T-helper 17 cell (primary cell): ENCODE measurements at places on chromosomes 1 and 21.

DNA sequence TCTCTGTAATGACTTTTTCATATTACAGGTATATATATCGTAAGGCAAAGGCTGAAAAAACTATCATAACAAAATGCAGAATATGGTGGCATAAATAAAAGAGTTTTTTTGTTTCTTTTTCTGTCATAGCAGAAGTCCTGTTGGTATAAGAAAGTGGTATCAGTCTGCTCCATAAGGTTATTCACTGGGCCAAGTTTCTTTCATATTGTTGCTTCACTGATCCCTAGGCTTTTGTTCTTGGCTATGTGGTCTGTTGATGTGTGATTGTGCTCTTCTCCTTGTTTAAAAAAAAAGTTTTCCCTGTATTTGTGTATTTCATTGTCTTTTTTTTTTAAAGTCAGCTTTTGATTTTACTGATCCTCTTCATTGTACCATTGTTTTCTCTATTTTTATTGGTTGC lies 26.0 kb downstream of the PTBP2 start:
- DNase-seq = no peak

DNA sequence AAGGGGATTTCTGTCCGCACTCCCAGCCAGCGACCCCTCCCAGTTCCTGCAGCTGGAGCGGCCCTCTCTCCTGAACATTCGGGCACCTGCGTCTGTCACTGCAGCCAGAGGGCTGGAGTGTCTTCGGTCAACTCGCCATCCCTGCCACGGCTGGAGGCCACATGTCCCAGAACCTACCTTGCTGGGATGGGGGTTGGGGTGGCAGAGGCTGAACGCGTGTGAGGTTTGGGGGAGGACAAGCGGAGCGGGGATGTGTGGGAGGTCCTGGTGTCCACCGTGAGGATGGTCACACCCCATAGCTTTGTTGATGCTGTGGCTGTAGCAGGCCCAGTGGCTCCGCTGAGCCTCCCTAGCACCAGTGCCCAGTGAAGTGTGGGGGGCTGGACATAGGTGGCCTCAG lies 14.8 kb upstream of the C1orf174 start:
- no peak for DNase-seq

- DNase-seq = no peak
Measured at GRCh38 chr1:236753516-236753915, 41.6 kb upstream of the MTR start.

GRCh38 chr1:113983391-113983790 lies 4.1 kb downstream of the OLFML3 start:
- no peak for DNase-seq

- no peak for DNase-seq
Measured at GRCh38 chr21:31218830-31219608, 125.0 kb downstream of the TIAM1 start.

GRCh38 chr1:25832336-25833037 lies 12.7 kb downstream of the MTFR1L start:
- DNase-seq = no peak

- DNase-seq = no peak
Measured at GRCh38 chr1:246324711-246325110, 182.4 kb downstream of the SMYD3 start.

GRCh38 chr1:4045397-4046010 lies 145.4 kb upstream of the C1orf174 start:
- DNase-seq = no peak

GRCh38 chr21:43948740-43949498 lies 63.2 kb upstream of the TRAPPC10 start:
- no peak for DNase-seq

- DNase-seq = no peak
Measured at GRCh38 chr21:45979651-45980050, 1.9 kb upstream of the COL6A1 start.

DNA sequence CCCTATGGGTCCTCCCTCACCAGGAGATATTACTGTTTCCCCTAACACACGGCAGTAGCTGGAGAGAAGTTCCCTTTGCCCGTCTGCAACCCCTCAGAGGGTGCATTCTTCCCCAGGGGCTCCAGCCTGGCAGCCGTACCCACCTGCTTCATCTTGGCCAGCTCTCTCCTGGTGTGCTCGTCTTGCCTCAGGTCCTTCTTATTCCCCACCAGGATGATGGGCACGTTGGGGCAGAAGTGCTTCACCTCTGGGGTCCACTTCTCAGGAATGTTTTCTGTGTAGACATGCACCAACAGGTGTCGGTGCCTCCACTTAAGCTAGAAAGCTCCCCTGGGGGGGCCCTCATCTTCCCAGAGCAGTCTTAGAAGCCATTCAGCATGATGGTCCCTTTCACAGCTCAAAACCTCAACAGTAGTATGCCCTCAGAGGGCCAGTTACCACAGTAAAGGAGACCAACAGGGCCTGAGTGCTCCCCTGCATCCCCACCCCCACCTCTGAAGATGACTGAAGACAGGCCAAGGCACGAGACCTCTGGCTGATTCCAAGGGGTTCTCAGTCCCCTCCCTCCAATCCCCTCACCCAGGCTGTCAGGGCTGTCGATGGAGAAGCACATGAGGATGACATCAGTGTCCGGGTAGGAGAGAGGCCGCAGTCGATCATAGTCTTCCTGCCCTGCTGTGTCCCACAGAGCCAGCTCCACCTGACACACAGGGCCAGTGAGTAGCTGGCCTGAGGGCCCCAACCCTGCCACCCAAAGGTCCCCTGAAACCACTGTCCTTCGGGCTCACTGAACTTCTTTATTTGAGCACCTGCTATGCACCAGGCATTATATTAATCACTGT lies 4.3 kb downstream of the RHOC start:
- no peak for DNase-seq

DNA sequence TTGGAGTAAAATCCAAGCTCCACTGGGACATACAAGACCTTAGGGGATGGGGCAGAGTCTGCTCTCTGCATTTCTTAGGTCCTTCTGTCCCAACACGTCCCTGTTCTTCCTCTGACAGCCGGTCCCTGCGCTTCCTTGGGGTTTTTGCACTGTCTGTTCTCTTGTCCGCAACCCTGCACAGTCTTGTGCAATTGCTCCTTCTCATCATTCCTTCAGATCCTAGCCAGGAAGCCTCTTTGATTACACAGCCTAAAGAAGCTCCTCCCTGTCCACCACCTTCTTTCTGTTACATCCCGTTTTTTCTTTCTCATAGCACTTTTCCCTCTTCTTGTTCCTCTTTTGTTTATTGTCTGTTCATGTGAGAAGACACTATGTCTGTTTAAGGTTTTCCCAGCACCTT lies 19.9 kb downstream of the ACOT11 start:
- DNase-seq = no peak
